Sigmoid colon (tissue), 7 donors: ENCODE measurements at places on chromosomes 12 and 14. TPM values are rescaled to one million over a fixed set of nuclear protein-coding genes. Genes with fewer than 3 reads are reported as not detected.

DNA sequence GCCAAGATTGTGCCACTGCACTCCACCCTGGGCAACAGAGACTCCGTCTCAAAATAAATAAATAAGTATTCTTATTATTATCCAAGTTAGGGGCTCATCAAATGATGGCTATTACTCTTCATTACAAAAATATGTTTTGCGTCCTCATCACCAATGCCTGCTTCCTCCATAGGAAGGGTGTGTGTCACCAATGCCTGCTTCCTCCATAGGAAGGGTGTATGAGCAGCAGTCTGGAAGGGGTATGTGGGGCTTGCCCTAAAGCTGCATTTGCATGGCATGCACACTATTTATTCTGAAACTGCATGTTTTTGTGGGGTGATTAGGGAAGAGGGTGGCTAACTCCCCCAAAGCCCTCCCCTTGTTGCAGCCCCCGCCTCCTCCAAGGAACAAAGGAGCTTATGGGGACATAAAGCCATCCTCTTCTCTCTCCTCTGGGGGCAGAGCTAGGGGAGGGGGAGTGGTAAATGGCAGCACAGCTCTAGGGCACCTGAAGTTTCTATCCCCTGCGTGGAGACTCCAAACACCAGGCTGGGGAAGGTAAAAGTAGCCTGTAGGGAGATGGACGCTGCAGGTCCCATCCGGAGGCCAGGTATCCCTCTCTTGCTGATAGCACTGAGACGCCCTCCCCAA, 1.3 kb downstream of the CAMKK2 start:
- DNase-seq = no peak

The FAM90A1 gene
- not detected for total RNA-seq

DNA sequence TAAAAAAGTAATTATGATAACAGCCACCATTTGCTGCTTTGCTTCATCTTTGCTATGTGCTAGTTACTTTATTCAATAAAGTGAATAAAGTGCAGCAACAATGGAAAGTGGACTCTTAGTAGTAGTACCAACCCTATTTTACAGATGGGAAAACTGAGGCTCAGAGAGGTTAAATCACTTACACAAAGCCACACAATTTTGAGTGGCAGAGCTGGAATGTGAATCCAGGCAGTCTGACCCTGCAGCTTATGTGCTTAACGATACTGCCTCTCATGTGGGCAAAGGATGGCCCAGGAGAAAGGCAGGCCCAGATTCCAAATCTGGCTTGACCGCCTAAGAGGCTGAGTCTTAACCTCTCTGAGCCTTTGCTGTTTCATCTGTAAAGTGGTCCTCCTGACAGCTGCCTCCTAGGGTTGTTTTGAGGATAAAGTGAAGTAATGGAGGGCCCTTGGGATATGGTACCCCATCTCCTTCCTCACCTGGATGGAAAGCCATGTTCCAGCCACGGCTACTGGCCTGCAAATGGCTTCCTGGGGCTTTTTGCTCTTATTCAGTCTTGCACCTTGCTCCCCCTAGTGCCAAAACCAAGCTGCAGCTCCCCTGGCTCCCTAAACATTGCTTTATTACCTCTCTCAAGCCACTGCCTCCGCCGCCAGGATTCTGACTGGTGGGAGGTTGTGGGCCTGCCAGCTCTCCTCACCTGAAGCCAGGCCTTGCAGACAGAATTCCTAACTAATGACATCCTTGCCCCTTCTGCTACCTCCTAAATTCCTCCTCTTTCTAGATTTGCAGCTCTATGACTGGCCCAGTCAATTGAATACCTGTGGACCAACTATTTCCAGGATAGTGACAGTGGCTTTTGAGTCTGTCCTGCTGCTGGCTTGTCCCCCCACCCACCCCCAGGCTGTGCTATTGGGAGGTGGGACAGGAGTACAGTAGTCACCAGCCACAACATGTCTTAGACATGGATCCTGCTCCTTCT, 283.3 kb upstream of the PWP1 start:
- DNase-seq = no peak

- no peak for DNase-seq
Observed at GRCh38 chr12:89695100-89695499, 13.5 kb downstream of the ATP2B1 start.

GRCh38 chr12:66495709-66496108, 183.2 kb downstream of the GRIP1 start:
- no peak for DNase-seq

The DPF3 gene
- total RNA-seq = 2.9 TPM

- DNase-seq = no peak
Observed at GRCh38 chr12:70383484-70383883, 17.4 kb downstream of the KCNMB4 start.

The P2RX2 gene
- 1.4 TPM for total RNA-seq

- DNase-seq = no peak
Observed at GRCh38 chr12:94783862-94784261, 133.5 kb upstream of the TMCC3 start.

GRCh38 chr12:5259523-5259922, 172.4 kb upstream of the NTF3 start:
- no peak for DNase-seq

The CHGA gene
- 5.0 TPM for total RNA-seq

- no peak for DNase-seq
Observed at GRCh38 chr12:122646517-122647217, 56.5 kb downstream of the HCAR2 start.

The PDE3A gene
- total RNA-seq = 81.0 TPM

The NR1H4 gene
- not detected for total RNA-seq

The C1S gene
- total RNA-seq = 420 TPM

The TRIP11 gene
- 35.5 TPM for total RNA-seq

- DNase-seq = no peak
Observed at GRCh38 chr12:93812626-93813025, 135.5 kb downstream of the CRADD start.

- peak; percentile 87 for DNase-seq
Observed at GRCh38 chr12:54561164-54561563, 11.8 kb downstream of the PDE1B start.

DNA sequence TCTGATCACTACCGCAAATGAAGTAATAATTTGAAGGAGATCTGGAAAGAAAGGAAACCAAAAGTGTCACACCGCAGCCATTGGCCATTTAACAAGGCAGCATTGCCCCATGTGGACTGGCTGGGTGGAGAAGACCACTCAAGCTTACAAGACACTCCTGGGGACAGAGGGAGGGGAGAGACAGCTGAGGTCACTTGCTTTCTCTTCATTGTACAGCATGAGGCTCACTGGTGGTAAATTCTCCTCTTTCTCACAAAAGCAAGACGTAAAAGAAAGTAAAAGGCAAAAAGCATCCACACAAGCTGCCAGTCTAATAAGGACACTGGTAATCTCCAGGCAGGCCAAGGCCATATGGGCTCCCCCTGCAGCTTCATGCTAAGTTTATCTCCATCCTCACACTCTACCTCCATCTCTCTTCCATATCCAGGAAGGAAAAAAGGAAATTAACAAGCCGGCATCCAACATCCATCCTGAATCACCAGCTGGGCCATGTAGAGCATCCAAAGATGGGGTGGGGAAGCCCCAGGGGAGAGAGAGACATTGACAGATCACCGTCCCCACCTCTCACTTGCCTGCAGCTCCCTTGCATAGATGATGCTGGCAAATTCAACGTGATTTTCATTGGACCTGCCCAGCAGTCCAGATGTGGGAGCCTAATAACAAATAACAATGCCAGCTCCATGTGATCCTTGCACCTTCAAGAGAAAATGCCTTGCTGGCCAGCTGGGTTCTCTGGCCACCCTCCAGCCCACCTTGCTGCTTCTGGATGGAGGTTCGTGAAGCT, 100.6 kb downstream of the DPF3 start:
- DNase-seq = no peak

GRCh38 chr12:56348776-56349175, 10.1 kb downstream of the IL23A start:
- no peak for DNase-seq

The FAM181A gene
- not detected for total RNA-seq

The ZDHHC22 gene
- total RNA-seq = 0.95 TPM
